MCF 10A (cell line): ENCODE measurements at places on chromosomes 12 and 14. TPM values are rescaled to one million over a fixed set of nuclear protein-coding genes. Genes with fewer than 3 reads are reported as not detected.

GRCh38 chr12:67994046-67994445 is 4.8 kb downstream of the IFNG-AS1 start:
- DNase-seq, result no peak

DNA sequence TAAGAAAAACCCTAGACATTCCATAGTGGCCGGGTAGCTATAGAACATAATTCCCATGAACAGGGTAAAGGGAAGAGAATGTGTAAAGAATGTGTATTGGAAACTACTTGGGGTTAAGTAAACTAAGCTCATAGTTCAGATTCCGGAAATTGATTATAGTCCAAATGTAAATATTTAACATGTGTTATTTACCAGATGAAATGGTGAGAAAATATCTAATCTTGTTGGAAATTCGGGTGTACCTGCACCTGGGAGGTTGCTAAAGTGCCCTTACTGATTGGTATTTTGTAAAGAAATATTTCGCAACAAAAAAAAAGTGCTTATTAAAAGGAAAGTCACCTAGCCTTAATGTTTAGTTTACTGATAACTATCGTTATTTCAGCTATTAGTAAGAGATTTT is 14.4 kb downstream of the RASSF9 start:
- no peak for DNase-seq

DNA sequence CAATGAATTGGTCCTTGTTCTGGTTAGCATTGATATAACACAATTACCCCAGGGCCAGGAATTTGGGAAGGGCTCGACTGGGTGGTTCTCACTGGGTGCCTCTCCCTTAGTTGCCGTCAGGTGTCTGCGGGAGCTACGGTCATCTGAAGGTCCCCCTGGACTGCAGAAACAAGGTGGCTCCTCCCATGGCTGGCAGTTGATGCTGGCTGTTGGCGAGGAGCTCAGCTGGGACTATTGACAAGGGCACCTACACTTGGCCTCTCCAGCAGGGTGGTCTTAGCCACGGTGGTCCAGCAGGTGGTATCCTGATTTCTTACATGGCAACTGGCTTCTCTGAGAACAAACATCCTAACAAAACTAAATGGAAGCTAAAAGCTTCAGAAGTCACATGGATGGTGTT is 41.0 kb upstream of the RGS6 start:
- no peak for DNase-seq

DNA sequence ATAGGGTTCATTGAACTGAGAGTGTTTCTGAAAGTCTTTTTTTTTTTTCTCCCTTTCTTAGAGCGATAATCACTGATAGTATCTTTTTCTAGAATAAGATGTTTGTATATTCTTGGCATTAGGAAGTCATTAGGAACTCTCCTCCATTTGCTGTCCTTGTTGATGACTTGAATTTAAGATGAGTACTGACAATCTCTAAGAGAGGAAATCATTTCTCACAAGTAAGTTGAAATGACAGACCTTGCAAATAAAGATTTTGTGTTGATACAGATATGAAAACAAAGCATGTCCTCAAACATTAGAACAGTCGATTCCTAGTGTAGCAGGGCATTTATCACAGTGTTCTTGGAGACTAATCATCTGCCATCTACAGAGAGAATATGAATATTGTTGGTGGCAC is 458.4 kb upstream of the SYT1 start:
- no peak for DNase-seq

DNA sequence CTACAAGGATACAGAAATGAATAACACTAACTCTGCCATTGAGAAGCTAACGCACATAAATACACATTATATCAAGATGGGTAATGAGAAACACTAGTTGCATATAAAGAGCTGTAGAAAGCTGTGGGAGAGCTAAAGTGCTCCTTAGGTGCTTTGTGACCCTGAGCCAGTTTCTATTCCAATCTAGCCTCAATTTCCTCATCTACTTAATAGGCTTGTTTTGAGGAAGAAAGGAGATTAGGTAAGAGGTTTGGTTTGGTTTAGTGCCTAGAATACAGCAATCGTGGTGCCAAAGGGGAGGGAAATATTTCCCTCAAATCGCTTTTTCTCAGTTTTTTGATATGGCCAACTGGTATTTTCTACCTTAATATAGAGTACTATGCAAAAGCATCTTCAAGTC is 994 bp downstream of the SRP54 start:
- DNase-seq, result peak; percentile 0

GRCh38 chr14:102370305-102370809 is 7.6 kb downstream of the TECPR2 start:
- no peak for DNase-seq

- peak; percentile 71 for DNase-seq
Observed at GRCh38 chr12:14995583-14996425, 23.0 kb downstream of the PDE6H start.

DNA sequence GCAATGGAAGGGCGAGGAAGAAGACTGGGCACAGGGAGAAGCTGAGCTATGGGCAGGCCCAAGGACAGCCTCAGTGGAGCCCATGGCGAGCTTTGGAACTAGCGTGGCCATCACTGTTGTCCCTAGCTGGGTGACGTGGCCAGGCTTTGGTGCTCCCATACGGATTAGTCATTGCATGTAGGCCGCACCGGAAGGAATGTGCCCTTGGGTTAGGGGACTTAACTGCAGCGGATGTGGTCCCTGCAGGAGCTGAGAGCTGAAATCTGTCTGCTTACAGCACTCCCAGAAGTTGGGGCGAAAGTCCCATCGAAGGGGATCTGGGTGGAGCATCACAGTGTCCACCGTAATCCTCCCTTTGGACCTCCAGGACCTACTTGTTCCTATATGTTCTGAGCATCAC is 133.7 kb downstream of the PAPOLA start:
- no peak for DNase-seq

- peak; percentile 68 for DNase-seq
Observed at GRCh38 chr14:24307575-24308341, at the start of gene CIDEB. CIDEB (minus strand) TSS chr14:24307977; CDS start chr14:24307858, 119 bp downstream.

- no peak for DNase-seq
Observed at GRCh38 chr12:5388581-5389535, 43.0 kb upstream of the NTF3 start.

DNA sequence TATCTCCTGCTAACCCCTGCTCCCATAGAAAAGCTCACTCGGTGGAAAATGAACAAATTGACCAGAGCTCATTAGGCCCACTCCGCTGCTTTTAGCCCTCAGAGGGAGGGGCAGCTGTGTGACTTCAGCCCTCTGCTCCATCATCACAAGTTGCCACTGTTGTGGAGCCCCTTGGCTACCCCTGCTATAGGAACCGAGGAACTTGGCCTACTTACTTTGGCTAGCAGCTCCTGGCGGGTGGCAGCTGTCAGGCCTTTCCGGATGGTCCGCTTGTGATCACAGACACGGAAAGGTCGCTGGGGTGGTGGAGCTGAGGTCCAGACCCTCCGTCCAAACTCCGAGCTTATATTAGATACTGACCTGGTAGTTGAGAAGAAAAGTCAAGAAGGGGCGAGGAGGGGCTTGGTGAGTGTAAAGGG is 612 bp downstream of the CIDEB start:
- no peak for DNase-seq

- peak; percentile 95 for DNase-seq
Observed at GRCh38 chr12:67091204-67091603, 178.0 kb upstream of the CAND1 start.

DNA sequence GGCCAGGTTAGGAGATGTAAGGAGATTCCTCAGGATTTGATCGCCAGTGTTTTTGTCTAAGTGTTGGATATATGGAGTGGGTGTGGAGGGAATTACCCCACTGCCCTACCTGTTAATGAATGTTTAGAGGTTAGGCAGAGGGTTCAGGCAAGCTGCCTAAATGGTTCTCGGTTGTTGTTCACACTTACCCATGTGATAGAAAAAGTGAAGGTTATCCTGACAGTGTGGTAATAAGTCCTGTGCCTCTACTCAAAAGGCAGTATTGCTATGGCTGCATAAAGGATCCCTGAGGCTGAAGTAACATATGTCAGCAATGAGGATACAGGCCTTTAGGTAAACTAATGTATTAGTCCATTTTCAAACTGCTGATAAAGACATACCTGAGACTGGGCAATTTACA is 112.0 kb downstream of the GPHN start:
- no peak for DNase-seq

GRCh38 chr14:30656190-30656632 is 34.1 kb downstream of the SCFD1 start:
- peak; percentile 71 for DNase-seq

- no peak for DNase-seq
Observed at GRCh38 chr12:106600503-106600902, 17.7 kb downstream of the RFX4 start.

DNA sequence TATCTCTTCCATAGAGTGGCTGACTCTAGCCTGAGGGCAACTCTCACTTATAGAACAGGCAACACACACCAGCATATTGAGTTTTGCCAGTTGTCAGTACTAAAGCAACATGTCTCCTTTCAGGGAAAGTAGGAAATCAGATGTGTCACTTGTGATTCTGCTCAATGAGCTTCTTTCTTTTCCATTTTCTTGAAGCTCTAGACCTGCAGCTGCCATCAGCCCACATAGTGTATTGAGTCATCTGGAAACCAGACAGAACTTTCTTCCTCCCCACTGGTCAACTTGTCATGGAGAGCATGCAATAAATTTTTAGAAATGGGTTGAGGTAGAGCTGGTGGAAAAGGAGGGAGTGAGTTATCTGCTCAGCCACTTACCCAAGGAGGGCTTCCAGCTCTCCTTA is 209.0 kb upstream of the PLEKHG7 start:
- DNase-seq, result no peak

DNA sequence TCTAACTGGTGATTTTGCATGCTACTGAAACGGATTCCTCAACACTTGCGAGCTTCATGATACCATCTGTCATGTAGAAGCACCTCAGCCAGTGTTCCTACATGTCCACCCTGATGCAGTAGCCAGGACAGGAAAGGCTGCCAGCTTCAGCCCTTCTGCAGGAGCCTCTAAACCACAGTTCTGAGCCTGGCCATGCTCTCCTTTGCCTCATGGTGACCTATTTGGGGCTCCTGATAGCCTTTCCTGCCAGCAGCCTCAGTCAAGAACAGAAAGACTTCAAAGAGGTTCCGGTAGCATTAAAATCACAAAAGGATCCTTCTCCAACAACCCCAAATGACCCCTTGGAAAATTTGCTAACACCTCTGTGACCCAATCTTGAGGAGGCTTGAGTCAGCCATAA is 96.0 kb downstream of the CNTN1 start:
- no peak for DNase-seq

DNA sequence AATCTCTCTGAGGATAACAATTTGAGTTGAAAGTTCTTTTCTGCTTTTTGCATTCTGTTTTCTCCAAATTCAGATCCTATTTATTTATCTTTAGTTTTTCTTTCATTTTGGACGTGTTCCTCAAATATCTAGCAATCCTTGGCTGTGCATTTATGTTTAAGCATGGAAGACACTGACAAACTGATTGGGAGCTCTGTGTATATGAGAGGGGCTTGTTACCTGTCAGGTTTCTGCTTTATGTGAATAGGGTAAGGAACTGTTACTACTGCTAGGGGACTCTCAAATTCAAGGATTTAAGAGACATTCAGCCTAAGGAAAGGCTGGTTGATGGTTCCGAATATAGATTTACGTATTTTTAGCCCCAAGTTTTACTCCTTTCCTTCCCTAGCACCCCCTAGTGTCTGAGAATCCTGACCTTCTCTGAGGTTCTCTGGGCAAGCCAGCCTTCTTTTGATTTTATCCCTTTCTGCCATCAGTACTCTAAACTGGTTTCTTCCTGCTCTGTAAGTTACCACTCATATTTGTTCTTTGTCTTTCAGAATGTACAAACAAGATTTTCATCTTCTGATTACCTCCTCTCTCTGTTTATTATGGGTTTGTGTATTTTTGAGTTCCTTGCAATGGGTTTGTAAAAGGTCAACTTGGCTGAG is 30.5 kb downstream of the YLPM1 start:
- DNase-seq, result peak; percentile 2

- DNase-seq, result peak; percentile 93
Observed at GRCh38 chr12:103799857-103800771, 40.9 kb downstream of the NT5DC3 start.

GRCh38 chr12:50610171-50610570 is 105.4 kb downstream of the DIP2B start:
- DNase-seq, result no peak

DNA sequence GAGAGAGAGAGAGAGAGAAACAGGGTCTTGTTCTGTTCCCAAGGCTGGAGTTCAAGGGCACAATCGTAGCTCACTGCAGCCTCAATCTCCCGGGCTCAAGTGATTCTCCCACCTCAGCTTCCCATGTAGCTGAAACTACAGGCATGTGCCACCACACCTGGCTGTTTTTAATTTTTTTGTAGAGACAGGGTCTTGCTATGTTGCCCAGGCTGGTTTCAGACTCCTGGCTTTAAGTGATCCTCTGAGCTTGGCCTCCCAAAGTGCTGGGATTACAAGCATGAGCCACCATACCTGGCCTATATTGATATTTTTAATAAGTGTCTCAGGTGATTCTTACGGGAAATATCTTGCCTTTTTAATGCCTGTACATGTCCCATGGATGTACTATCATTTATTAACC is 50.9 kb upstream of the STON2 start:
- no peak for DNase-seq

- no peak for DNase-seq
Observed at GRCh38 chr14:81550001-81550637, 16.5 kb upstream of the SEL1L start.

- DNase-seq, result no peak
Observed at GRCh38 chr12:44380861-44381260, 495.3 kb downstream of the NELL2 start.

DNA sequence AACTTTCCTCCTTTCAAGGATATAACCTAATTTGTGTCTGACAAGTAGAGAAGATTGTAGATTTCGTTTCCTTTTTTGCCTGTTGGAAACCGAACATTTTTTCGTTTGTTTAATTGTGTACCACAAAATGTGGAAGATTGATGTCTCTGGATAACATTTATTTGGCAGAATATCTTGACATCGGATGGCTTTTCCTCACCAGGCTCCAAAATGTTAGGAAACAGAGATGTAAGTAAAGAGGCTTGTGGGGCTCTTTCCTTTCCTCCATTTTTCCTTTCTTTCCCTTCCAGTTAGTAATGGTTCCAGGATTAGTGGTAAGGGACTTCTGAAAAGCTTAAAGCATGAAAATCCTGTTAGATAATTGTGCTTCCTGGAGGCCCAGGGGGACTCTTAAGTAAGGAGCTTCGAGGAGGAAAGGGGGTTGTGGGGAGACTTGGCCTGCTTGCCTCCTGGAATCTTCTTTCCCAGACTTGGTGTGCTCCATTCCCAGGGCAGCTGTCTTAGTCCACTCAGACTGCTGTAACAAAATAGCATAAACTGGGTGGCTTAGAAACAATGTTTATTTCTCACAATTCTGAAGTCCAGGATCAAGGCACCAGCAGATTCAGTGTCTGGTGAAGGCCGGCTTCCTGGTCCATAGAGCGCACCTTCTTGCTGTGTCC is 243.1 kb upstream of the PWP1 start:
- DNase-seq, result no peak

Gene IFT43
- total RNA-seq, result 34.9 and 52.9 TPM in 2 replicates

Gene BCL2L14
- not detected in 2 replicates for total RNA-seq

Gene SIX4
- 12.9 and 13.6 TPM in 2 replicates for total RNA-seq

Gene TAS2R46
- total RNA-seq, result 0.69 and 1.1 TPM in 2 replicates

Gene SIX6
- total RNA-seq, result not detected in 2 replicates

Gene RAD51B
- total RNA-seq, result 14.6 and 21.3 TPM in 2 replicates

Gene ERBB3
- total RNA-seq, result 1.1 and 3.7 TPM in 2 replicates

Gene INSM2
- total RNA-seq, result 0.09 and 0.10 TPM in 2 replicates

Gene DYRK2
- 24.6 and 33.3 TPM in 2 replicates for total RNA-seq

Gene SIX1
- 0.29 and 0.33 TPM in 2 replicates for total RNA-seq
